ENCODE measurements at places on chromosomes 5 and 9.

DNA sequence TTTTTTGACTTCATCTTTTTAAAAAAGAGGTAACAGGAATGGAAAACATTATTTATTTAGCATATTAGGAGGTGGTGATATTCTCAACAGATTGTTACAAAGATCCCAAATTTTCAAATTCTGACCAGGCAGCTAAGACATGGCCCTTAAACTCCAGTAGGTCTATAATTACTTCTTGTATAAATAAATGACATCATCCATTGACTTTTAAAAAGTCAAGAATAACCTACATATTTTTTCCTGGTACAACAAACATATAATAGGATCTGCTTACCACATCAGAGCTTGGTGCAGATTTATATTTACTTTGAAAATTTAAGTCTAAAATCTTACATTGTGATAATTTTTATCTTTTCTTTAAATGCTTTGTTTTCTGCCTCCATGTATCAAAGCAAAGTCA, 92.2 kb upstream of the TRPM3 start:
- no peak for DNase-seq

- no peak for DNase-seq
These were observed 166.0 kb downstream of the ROR2 start for GRCh38 chr9:91783876-91784672.

- DNase-seq, result no peak
These were observed 800 bp upstream of the AP3B1 start for GRCh38 chr5:78295035-78295961.

DNA sequence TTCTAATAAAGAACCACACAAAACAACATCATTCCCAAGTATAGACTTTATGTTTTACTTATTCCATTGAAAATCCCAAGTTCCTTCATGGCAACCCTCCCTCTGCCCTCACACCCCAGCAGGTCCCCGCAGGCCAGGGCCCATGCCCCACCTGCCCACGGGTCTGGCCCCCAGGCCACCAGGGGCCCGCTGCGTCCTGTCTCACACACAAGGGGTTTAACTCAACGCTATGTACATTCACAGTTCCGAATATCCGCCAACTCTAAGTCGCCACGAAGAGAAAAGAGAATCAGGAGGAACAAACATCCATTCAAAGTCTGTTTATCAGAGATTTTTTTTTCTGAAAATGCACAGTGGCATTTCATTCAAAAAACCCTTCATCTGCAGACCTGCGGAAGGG, 16.2 kb upstream of the SLC6A3 start:
- no peak for DNase-seq

DNA sequence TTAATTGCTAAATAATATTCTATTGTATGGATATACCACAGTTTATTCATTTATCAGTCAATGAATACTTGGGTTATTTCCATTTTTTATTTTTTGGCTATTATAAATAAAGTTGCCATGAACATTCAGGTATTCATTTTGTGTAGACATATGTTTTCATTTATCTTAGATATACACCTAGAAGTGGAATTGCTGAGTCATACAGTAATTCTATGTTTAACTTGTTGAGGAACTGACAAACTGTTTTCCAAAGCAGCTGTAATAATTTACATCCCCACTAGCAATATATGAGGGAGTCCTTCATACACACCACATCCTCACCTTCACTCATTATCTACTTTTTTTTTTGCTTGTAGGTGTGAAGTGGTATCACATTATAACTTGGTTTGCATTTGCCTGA, 123.6 kb downstream of the FBN2 start:
- no peak for DNase-seq

Data from NCI-H1048 (cell line).